SW 1271 (cell line): ENCODE measurements at places on chromosomes 4 and X.

- no peak for DNase-seq
Measured at GRCh38 chr4:88993246-88993645, 63.7 kb downstream of the FAM13A start.

DNA sequence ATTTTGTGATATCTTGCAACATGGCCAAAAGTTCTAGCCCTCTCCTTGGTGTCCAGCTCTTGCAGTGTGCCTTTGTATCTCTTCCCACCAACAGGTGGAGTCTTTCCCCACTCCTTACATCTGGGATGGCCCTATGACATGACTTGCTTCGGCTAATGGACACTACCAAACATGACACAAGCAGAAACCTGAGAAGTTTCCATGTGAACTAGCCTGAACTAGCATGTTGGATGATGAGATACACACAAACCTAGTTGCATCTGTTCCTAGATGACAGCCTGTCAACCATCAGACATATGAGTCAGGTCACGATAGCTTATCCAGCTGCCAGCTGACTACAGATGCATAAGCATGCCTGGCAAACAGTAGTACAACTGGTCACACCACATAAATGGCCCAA lies 207.5 kb upstream of the FTHL17 start:
- no peak for DNase-seq

GRCh38 chrX:13448941-13449340 lies 120.5 kb upstream of the EGFL6 start:
- DNase-seq: no peak

DNA sequence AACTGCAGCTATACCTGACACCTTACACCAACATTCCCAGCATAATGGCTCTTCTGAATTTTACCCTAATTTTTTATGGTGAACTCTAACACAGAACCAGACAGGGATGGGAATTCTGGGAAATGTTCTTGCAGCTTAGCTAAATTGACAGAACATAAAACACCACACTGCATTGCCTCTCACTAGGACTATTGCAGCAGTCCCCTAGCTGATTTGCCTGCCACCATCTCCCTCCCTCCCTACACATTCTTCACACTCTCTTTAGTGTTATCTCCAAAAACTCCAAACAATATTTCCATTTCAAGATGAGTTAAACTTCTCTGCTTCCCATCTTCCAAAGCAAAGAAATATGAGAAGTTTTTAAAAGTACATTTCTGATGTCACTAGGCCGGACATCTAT lies 733.9 kb upstream of the INTU start:
- no peak for DNase-seq

GRCh38 chrX:151790481-151791160 lies 56.1 kb downstream of the CNGA2 start:
- DNase-seq: no peak

- DNase-seq: no peak
Measured at GRCh38 chr4:98470831-98471230, 187.6 kb downstream of the TSPAN5 start.

DNA sequence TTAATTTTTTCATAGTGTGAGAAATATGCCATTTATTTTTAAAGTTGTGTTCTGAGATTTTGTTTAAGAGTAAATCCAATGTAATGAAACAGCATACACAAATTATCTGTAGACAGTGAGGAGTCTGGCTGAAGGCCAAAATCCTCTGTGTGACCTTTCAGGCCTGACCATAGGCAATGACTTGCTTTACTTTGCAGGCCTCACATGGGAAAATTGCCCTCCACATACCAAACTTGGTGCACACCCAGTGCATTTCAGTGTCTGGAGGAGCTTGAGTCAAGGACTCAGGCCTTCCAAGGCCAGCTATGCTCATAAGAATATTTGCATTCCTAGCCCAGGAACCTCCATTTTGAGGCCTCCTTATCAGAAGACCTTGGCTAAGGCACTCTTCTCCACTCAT lies 430.1 kb downstream of the GABRG1 start:
- no peak for DNase-seq

DNA sequence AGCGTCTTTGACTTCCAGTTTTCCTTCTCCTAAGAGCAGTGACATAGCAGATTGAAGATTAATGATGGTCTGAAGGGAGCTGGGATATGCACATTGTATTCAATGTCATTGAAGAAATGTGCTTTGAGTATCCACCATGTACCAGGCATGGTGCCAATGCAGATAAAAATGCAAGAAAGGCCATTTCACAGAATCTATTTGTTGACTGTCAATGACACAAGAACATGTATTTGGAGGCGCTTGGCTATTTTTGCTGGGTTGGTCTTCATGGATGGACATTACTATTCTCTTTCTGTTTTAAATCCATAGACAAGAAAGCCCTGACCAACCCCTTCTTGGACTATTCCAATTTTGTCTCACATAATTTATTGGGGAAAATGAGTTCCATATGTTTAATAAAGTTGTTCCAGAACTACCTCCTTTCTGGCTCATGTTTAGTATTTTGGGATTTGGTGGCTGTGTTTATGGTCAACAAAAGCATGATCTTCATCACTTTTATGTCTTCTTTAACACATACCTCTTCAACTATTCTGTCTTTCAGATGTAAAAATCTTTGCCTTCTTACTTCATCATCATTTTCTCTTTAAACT lies 174.5 kb downstream of the CPE start:
- no peak for DNase-seq

DNA sequence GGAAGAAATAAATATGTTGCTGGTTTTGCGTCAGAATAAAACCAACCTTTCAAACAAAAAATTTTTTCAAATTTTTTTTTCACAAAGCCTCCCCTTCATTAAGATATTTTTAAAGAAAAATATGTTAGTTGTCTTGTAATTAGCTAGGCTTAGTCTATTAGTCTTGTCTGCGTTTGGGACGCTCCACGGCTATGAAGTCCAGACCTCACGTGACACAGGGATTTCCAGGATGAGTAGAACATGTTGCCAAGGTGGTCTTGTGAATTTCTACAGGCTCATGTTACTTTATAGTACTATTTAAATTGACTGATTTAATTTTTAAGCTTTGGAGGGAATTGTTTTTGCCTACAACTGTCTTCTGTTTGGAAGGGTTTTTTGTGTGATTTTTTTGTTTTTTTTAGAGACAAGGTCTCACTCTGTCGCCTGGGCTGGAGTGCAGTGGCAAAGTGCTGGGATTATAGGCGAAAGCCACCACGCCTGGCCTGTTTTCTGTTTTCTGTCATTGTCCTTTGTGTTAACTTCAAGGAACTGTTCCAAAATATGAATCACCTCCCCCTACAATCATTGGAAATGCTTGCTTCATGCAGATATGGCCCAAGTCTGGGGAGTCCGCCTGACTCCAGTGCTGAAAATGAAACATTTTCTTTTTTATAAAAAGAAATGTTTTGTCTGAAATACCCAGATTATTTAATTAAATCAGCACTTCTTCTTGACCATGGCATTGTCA lies 26.2 kb downstream of the TMEM144 start:
- DNase-seq: no peak

DNA sequence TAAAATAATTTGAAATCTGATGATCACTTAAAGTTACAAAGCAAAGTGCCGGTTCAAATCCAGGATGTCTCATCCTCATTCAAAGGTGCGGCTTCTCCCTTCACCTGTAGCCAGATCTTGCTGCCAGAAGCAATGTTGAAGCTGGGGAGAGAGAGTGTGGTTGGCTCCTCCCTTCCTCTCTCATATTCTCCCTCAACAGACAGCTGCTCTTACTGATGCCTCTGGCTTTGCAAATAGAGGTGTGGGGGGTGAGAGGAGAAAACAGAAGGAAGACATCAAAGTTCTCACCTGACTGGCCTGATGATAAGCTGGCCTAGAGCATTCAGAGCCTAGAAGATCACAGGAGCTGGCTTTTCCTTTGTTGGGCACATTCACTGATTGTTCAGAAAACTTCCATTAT lies 28.3 kb upstream of the BTC start:
- DNase-seq: no peak

DNA sequence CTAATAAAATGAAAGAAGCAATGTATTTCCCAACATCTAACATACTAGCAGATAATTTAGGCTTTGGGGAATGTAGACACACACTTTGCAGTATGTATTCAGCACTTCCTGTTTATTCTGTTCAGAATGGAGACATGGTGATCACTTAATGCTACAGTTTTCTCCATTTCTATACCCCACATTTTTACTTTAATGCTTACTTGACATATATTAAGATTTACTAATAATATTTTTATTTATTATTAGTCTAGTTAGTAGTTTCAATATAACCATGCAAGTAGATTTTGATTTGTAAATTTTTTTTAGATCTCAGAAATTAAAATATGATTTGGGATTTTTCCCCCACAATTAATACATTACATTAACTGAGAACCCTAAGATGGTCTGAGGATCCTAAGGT lies 98.4 kb downstream of the PRSS12 start:
- no peak for DNase-seq

GRCh38 chr4:46804781-46805413 lies 104.1 kb downstream of the COX7B2 start:
- no peak for DNase-seq

DNA sequence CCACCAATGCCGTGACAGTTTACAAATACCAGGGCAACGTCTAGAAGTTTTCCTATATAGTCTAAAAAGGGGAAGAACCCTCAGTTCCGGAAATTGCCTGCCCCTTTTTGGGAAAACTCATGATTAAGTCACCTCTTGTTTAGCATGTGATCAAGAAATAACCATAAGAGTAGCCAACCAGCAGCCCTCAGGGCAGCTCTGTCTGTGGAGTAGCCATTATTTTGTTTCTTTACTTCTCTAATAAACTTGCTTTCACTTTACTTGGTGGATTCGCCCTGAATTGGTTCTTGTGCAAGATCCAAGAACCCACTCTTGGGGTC lies 20.0 kb upstream of the HOPX start:
- no peak for DNase-seq

DNA sequence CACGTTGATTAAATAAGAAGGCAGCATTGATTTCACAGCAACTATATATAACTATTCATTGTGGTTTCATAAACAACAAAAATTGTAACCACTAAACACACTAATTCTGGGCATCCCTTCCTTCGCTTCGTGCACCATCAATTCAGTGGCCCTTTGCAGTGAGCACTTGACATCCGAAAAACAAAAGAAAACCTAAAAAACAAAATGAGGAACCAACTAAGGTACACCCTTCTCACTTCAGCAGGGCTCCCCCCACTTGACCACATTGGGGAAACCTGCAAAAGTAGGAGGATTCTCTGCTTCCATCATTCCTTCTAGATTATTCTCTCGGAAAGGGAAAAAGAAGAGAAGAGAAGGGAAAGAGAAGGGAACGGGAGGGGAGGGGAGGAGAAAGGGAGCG lies 28.3 kb downstream of the NBDY start:
- no peak for DNase-seq
